Activated T-helper 1 cell treated with anti-CD3 and anti-CD28 coated beads, Interleukin-2, amount 50 U/mL, for 16 hours (primary cell): ENCODE measurements at places on chromosomes 3 and 15.

DNA sequence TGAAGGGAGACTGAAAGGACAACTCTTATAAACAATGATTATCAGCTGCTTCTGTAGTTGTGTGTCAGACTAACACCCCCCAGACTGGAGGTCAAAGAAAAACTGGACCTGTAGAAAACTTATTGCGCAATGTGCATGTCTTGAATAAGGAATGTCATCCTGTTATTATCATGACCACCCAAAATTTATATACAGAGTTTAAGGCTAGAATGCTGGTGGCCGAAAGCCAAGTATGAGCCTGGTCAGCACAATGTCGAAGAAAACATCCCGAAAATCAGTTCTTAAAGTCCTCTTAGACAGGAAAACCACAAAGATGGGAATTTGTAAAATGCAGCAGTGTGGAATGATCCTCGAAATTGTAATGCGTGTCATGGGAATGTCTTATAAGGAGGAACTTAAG, 29.3 kb downstream of the RFTN1 start:
- no peak for DNase-seq

GRCh38 chr15:61153291-61153690, 75.8 kb downstream of the RORA start:
- DNase-seq: no peak

DNA sequence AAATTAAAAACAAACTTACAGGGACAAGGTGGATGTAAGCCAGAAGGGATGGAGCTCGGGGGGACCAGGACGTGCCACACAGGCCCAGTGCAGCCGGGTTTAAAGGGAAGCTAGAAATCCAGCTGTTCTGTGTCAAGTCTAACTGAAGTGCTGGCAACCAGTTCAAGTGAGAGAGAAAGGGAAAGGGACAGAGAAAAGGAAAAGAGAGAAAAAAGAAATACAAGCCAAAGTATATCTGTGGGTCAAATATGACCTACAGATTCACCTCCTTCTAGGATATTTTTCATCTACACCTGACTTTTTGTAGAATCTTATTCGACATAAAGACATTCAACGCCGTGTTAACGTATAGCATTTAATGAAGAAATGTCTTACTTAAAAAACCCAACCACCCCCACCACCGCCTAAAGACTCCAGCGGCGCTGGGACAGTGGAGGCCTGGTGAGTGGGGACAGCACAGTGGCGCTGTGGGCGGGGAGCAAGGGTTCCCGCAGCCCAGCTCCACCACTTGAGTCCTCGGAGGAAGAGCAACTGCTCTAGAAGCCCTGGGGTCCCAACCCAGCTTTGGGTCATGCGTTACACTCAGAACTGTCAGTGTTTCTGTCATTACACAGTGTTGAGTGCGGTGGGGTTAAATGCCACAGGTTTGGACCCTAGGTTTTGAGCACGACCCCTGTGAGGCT, 62.3 kb downstream of the CHSY1 start:
- no peak for DNase-seq

DNA sequence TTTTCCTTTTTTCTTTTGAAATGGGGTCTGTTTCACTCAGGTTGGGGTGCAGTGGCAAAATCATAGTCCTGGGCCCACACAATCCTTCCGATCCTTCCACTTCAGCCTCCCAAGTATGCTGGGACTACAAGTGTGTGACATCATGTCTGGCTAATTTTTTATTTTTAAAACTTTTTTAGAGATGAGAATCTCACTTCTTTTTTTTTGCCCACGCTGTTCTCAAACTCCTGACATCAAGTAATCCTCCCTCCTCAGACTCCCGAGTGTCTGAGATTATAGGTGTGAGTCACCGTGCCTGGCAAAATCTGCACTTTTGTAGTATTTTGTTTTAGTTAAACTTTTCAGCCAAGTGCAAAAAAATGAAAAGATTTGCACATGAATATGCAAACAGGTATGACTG, 171.0 kb downstream of the FNDC3B start:
- no peak for DNase-seq

- DNase-seq: peak; percentile 10
Observed at GRCh38 chr15:81001152-81002008, 657 bp downstream of the TLNRD1 start.

DNA sequence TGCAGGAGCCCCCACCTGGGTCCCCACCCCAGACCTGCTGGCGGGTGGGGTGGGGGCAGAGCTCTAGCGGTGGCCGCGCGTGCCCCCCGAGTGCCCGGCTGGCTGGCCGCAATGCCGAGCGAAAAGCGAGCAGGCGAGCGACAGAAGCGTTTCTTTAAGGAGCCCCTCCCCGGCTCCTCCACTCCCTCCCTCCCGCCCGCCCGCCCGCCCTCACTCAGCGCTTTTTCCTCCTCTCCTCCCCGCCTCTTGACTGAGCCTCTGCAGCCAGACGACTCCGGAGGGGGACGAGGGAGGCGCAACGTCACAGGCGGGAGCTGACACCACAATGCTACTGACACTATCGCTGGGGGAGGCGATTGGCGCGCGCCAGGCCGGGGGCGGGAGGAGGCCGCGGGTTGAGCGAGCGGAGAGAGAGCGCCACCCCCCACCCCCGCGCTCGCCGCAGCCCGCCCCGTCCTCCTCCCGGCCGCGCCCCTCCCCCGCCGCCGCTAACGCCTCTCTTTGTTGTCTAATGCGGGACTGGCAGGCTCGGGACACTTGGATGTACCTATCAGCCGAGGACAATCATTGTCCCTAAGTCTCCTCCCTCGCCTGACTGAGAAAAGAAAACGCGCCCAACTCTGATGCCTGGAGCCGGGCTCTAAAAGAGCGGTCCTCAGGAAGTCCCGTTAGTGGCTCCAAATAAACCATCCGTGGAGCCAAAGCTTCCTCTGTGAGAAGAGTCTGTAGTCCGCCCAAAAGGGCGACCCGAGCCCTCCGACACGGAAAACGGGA, at the start of gene MEX3B:
TSS of gene MEX3B (minus strand) at position 127 of the 774 bp plus-strand sequence. CDS start 313 bp downstream, outside the sequence.
- peak; percentile 79 for DNase-seq

- no peak for DNase-seq
Observed at GRCh38 chr3:111594205-111594604, 941 bp downstream of the ZBED2 start.

- no peak for DNase-seq
Observed at GRCh38 chr3:152595975-152596821, 238.7 kb upstream of the P2RY1 start.

GRCh38 chr3:170387950-170388349, 30.4 kb downstream of the SKIL start:
- DNase-seq: no peak

DNA sequence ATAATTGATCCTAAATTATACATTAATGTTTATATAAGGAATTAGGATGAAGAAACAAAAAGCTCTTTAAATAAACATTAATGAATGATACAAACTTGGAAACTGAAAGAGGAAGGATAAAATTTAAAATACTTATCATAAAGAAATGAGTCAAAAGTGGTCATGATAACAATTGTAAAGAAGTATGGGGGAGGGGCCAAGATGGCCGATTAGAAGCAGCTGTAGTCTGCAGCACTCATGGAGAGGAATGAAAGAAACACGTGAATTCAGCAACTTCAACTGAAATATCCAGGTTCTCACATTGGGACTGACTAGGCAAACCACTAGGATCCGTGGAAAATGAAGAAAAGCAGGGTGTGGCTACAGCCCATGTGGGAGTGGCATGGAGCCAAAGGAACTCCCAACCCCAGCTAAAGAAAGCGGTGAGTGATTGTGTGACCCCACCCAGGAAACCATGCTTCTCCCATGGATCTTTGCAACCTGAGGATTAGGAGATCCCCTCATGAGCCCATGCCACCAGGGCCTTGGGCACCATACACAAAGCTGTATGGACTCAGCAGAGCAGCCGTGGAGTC, 13.1 kb upstream of the CP start:
- DNase-seq: no peak

DNA sequence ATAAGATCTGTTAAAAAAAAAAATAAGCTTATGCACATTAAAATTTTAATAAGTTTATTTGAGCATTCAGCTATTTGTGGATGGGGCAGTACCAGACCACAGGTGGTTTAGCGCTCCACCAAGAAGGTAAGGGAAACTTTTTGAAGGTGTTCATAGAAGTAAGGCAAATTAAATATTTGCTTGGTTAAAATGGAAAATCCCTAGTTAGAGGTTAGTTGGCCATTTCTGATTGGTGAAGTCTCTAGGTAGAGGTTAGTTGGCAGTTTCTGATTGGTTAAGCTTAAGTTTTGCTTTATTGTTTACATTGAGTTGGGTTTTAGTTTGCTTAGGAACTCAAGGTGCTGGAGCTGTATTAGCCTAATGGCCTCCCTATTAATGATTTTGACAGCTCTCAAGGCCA, 30.7 kb downstream of the SCN11A start:
- DNase-seq: no peak

DNA sequence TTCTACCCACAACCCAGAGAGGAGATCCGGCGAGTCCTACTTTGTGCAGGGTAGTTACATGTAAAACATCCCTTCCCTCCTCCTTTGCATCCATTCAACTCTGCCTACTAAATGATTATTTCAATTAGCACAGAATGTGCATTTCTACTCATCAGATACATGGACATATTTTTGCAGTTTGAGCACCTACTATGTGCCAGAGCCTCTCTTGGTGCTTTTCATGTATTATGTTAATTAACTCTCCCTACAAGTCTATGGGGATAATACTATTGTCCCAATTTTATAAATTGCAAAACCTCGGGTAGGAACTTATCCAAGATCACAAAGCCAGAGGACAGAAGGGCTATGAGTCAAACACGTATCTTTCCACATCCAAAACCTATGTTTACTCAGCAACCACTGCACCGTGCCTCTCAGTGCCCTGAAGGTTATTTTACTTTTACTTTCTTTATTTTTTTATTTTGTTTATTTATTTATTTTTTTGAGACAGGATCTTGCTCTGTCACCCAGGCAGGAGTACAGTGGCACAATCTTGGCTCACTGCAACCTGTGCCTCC, 432.8 kb downstream of the MAGI1 start:
- no peak for DNase-seq

- no peak for DNase-seq
Observed at GRCh38 chr15:37691911-37692310, 242.5 kb upstream of the TMCO5A start.

DNA sequence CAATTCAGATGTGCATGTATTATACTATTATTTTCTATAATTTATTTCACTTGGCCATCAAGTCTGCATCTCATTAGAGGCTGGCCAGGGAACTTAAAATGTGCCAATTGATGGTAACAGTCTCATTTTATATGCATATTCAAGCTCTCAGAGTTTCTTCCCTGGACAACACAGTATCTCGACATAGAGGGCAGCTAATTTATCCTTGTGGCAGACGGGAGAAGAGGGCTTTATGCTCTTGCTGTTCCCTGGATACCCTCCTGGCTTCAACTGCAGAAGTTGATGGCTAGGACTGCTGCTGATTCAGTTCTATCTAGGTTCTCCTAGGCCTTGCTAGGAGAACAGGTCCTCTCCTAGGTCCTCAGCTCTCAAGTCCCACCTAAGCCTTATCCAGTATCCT, 99.1 kb upstream of the NPHP3 start:
- no peak for DNase-seq

- no peak for DNase-seq
Observed at GRCh38 chr15:49424954-49425353, 1.9 kb downstream of the FGF7 start.

DNA sequence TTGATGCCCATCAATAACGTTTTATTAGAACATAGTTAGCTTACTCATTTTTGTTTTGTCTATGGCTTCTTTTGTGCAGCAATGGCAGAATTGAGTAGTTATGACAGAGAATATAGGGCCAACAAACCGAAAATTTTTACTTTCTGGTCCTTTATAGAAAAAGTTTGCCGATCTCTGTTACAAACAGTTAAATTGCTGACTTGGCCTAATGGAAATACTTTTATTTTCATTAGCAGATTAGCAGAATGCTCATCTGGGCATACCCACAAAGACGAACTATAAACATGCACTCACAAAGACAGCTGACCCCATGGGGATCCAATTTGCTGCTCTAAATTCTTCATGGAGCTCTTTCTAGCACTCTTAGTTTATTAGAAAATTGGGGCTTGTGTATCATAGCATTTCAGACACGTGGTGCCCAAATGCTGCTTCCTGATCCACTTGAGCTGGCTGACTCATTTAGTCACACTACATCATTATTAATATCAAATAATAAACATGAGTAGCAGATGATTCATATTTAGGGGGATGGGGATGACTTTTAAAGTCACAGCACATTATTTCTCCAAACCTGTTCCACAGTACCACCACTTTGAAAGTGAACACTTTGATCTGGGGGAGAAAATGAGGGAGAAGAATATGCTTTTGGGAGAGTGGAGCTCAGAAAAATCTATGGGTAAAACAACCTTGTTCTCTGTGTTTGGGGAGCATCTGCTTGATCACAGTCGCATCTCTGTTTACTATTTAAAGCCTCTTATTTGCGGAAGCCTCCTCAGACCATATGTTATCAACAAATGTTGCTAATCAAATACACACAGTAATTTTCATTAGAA, 228.1 kb upstream of the FEZF2 start:
- no peak for DNase-seq

- no peak for DNase-seq
Observed at GRCh38 chr3:131716943-131717342, 214.2 kb upstream of the MRPL3 start.

DNA sequence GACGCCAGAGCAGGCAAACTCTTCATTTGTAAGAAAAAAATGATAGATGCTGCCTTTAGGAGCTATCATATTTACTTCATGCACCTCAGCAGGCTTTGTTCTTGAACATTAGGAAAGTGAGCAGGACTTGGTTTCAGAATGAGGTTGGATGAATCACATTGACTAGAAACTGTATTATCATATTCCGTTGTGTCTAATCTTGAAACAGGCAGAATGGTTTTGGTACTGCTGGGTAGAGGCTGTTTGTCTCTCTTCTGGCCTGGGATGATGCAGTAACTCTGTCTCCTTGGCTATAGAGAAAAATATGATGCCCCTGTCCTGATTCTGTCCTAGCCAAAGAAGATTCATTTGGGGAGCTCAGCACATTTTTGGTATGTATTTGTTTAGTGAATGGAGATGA, 344.2 kb upstream of the GRM7 start:
- no peak for DNase-seq

DNA sequence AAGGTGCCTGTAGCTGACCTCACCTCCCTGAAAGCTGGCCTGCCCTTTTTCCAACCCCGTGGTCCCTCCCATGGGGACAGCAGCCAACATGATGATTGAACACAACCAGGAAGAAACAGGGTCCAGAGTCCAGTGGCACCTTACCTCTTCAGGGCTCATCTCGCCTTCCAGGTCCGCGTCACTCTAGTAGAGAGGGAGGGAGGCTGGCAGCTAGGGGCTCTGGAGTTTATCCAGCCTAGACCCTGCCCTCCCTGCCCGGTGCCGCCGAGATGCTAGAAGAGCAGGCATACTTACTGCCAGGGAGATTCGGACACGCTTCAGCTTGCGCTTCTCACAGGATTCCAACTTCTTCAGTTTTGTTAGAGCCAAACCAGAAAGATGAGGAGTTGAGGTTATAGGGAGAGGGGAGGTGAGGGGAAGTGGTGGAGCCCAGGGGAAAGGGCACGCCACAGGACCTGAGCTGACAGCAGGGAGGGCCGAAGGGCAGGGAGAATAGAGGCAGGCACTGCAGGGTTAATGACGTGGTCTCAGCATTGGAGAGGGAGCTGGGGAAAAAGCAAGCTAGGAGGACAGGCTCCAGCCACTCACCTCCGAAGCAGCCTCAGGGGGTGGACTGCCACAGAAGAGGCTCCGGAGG, 9.1 kb downstream of the CLCN2 start:
- DNase-seq: no peak
